Endothelial cell of umbilical vein (primary cell): ENCODE measurements at places on chromosomes 12 and 14. TPM values are rescaled to one million over a fixed set of nuclear protein-coding genes. Genes with fewer than 3 reads are reported as not detected.

The PZP gene
- 0.84 and 0.88 TPM in 2 replicates for total RNA-seq

The PTPRR gene
- total RNA-seq: 0.46 and 0.72 TPM in 2 replicates

The GLI1 gene
- total RNA-seq: 0.29 and 1.1 TPM in 2 replicates

The GPR162 gene
- total RNA-seq: 8.1 and 13.7 TPM in 2 replicates

GRCh38 chr12:131159660-131160059 is 206.0 kb downstream of the ADGRD1 start:
- no peak for DNase-seq
- no peaks in the 10 kb centered on the region for H3K4me1 ChIP-seq
- no peak overlapping the region for H3K27ac ChIP-seq
- H3K27me3 ChIP-seq: no peaks in the 10 kb centered on the region

DNA sequence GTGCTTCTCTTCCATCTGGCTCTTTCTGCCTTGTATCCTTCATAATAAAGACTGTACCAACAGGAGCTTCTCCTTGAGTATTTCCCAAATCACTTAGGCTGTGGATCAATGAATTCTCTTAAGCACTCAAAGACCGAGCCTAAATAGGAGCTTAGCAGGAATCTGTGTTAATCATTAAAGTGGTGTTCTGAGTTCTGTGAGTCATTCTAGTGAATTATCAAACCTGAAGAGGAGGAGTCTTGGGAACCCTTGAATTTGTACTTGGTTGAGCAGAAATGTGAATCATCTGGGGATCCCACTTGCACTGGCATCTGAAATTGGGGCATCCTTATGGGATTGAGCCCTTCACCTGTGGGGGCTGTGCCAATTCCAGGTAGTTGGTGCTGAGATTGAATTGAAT is 946.2 kb downstream of the BCL11B start:
- H3K4me1 ChIP-seq: no peaks in the 10 kb centered on the region
- no peak overlapping the region for H3K4me3 ChIP-seq
- no peak for DNase-seq
- H3K27me3 ChIP-seq: no peaks in the 10 kb centered on the region
- H3K27ac ChIP-seq: no peak overlapping the region

DNA sequence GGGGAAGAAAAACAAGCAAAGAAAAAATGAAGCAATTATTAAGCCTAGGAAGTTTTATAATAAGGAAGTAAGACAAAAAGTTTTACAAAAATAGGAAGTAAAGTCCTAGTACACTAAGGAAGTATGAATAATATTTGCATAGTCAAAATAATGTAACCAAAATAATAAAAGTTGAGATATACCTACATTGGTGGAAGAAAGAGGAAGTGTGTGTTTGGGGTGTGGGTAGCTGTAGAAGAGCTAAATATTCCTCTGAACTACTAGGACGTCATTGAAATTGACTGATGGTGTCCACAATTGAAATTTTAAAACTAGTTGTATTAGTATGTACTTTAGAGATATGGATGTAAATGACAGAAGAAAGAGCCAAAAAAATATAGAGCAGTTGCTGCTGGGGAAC is 228.4 kb upstream of the OTX2 start:
- no peak overlapping the region for H3K4me3 ChIP-seq
- no peaks in the 10 kb centered on the region for H3K36me3 ChIP-seq
- H3K27ac ChIP-seq: no peak overlapping the region
- no peaks in the 10 kb centered on the region for H3K27me3 ChIP-seq

GRCh38 chr12:124650912-124651311 is 83.5 kb upstream of the NCOR2 start:
- DNase-seq: no peak
- H3K4me1 ChIP-seq: peaks cover 40% of the 10 kb centered on the region
- H3K4me3 ChIP-seq: no peak overlapping the region

- H3K27ac ChIP-seq: no peak overlapping the region
- H3K4me3 ChIP-seq: no peak overlapping the region
- H3K4me1 ChIP-seq: no peaks in the 10 kb centered on the region
- H3K27me3 ChIP-seq: peaks cover 2% of the 10 kb centered on the region
Observed at GRCh38 chr12:81800298-81801148, 41.4 kb upstream of the PPFIA2 start.

DNA sequence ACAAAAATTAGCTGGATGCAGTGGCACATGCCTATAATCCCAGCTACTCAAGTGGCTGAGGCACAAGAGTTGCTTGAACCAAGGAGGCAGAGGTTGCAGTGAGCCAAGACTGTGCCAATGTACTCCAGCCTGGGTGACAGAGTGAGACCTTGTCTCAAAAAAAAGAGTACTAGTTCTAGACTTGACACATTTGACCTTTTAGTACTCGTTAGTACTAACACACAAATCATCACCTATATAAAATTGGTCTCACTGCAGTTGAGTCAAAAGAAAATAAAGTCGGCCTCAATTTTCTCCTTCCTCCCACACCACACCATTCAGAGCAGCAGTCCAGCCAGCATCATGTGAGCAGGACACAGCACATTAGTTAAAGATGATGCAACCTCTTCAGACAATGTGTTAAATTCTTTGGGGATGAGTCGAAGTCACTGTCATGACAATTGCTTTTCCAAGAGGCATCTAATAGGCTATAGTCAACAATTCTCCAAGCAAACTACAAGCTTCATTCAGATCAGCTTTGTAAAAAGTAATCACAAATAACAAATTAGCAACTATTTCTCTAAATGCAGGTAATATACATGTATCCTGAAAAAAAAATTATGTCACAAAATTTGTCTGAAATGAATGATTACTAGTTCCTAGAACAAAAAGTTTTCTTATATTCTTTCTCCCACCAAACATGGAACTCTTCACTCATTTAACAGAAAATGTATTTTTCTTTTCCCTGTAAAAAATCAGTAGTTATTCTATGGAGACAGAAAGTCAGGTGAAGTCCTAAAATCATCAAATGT is 55.6 kb downstream of the CLIP1 start:
- peak; percentile 73 for DNase-seq
- no peaks in the 10 kb centered on the region for H3K27me3 ChIP-seq
- H3K27ac ChIP-seq: peak overlapping the region; percentile 57
- H3K36me3 ChIP-seq: peaks cover 2% of the 10 kb centered on the region

- no peaks in the 10 kb centered on the region for H3K36me3 ChIP-seq
Observed at GRCh38 chr14:99562856-99563748, 40.9 kb downstream of the CCDC85C start.

GRCh38 chr14:94536836-94537235 is 24.4 kb upstream of the SERPINA4 start:
- no peak for DNase-seq
- H3K27me3 ChIP-seq: no peaks in the 10 kb centered on the region
- peaks cover 10% of the 10 kb centered on the region for H3K4me1 ChIP-seq
- H3K27ac ChIP-seq: no peak overlapping the region
- no peaks in the 10 kb centered on the region for H3K36me3 ChIP-seq

DNA sequence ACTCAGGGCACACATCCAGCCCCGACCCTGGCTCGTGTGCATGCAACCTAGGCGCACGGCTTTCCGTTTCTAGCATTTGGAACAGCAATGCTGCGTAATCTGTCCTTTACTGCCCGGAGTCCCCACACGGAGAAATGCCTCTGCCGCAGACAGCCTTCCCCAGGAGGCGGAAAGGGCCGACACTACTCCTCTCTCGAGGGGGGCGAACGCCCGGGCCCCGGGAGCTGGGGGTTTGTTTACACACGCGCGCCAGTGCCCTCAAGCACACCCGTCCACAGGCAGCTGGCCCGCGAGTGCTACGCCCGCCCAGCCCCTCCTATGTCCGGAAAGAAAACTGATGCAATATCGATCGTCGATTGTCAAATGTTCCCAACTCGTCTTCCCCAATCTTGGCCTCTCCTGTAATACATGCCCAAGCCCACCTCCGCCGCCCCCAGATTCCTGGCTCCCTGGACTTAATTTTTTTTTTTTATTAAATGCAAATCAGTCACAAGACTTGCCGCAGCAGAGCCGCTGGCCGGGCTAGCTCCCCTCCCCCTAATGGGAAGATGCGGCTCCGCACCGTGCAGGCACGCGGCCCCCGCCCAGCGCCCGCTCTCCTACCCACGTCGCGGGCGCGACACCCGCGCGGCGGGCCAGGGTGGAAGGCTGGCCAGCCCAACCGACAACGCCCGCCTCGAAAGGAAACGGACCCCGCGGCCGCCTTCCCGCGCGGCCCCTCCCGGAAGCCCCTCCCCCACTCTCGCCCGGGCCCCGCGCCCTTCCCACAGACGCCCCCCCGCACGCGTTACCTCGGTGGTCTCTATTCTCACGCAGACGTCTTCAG is 642 bp downstream of the SLC38A2 start:
- peaks cover 42% of the 10 kb centered on the region for H3K36me3 ChIP-seq
- DNase-seq: no peak
- peak overlapping the region; percentile 83 for H3K27ac ChIP-seq
- H3K4me3 ChIP-seq: peak overlapping the region; percentile 91
- no peaks in the 10 kb centered on the region for H3K27me3 ChIP-seq

GRCh38 chr14:33742166-33742565 is 208.7 kb downstream of the EGLN3 start:
- H3K27ac ChIP-seq: no peak overlapping the region
- H3K4me3 ChIP-seq: no peak overlapping the region
- no peaks in the 10 kb centered on the region for H3K27me3 ChIP-seq
- DNase-seq: no peak
- no peaks in the 10 kb centered on the region for H3K36me3 ChIP-seq

DNA sequence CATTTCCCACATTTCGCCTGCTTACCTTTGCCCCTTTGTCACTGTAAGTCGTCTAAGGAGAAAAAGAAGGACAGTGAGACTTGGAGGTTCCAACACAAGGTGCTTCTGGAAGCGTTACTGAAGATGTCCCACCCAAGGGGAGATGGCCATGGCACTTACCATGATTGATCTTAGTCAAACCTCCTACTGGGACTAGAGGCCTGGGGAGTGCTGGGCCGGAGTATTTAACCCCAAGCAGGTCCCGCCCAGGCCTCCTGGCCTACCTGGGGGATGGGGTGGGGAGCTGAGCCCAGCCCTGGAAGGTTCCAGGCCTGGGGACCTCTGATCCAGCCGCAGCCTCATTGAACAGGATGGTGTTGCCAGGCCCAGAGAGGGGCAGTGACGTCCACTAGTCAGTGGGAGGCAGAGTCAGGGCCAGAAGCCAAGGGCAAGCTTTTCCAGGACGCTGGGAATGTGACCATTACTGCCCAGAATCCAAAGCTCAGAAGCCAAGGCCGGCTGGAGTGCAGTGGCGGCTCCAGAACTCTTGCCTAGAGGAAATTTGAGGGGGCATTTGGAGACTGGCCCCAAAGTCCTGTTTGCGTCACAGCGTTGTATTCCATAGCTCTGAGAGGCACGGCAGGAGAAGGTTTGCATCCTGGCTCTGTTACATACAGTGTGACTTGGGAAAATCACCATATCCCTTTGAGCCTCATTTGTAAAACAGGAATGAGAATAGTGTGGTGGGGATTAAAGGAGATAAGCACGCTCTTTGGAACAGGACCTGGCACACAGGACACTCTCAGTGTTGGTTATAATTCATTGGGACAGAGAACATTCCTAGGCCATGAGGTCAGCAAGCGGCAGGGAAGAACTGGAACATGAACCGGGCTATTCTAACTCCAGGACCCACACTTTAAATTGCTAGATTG is at the start of gene HPD:
HPD (minus strand) TSS at position 198 of the 911 bp plus-strand sequence; CDS start at position 162, 36 bp downstream.
- H3K4me3 ChIP-seq: no peak within 1 kb of the TSS
- H3K36me3 ChIP-seq: no peaks in the 10 kb centered on the region
- H3K27ac ChIP-seq: no peak within 1 kb of the TSS
- no peak for DNase-seq
- no peaks in the 10 kb centered on the region for H3K4me1 ChIP-seq

- H3K4me3 ChIP-seq: no peak overlapping the region
- no peak for DNase-seq
- H3K4me1 ChIP-seq: no peaks in the 10 kb centered on the region
- H3K36me3 ChIP-seq: no peaks in the 10 kb centered on the region
- H3K27ac ChIP-seq: no peak overlapping the region
Observed at GRCh38 chr14:69331206-69331605, 66.9 kb downstream of the ERH start.

GRCh38 chr12:120847814-120848213 is 56.3 kb downstream of the SPPL3 start:
- H3K36me3 ChIP-seq: no peaks in the 10 kb centered on the region
- H3K27ac ChIP-seq: no peak overlapping the region
- H3K27me3 ChIP-seq: no peaks in the 10 kb centered on the region
- DNase-seq: no peak
- peaks cover 10% of the 10 kb centered on the region for H3K4me1 ChIP-seq

DNA sequence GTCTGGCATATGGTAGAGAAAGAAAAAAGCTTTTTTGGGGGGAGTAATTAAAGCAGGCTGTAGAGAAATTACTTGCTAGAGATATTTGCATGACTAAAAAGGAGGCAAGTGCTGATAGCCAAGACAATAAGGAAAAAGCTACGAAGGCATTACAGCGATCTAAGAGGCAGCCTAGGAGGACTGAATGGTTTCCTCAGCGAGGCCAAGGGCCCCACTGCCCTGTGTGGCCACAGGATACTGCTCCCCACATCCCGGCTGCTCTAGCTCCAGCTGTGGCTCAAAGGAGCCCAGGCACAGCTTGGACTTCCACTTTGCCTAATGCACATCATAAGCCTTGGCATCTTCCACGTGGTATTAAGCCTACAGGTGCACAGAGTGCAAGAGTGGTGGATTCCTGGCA is 53.6 kb downstream of the LRRIQ1 start:
- no peak for DNase-seq
- no peaks in the 10 kb centered on the region for H3K4me1 ChIP-seq
- no peaks in the 10 kb centered on the region for H3K36me3 ChIP-seq

GRCh38 chr12:130806574-130806973 is 32.5 kb downstream of the STX2 start:
- H3K27ac ChIP-seq: no peak overlapping the region
- H3K36me3 ChIP-seq: peaks cover 14% of the 10 kb centered on the region
- no peaks in the 10 kb centered on the region for H3K4me1 ChIP-seq

DNA sequence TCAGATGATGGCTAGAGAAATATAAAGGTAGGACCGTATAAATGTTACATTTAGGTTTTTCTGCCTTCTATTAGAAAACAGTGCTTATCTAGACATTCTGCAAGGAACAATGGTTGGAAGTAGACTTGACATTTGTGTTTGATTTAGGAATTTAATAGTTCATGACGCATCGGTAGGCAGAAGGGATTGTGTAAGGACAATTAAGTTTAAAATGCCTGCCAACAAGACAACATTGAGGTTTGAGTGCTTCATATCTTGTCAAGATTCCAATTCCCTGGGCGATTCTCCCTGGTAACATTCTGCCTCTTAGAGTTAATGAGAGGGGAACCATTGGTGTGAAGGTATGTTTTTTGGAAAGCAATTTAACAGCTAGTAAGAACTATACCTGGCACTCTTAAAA is 186.8 kb upstream of the RBM19 start:
- H3K27me3 ChIP-seq: no peaks in the 10 kb centered on the region
- no peak for DNase-seq
- H3K4me3 ChIP-seq: no peak overlapping the region
- H3K4me1 ChIP-seq: no peaks in the 10 kb centered on the region
- no peaks in the 10 kb centered on the region for H3K36me3 ChIP-seq
- no peak overlapping the region for H3K27ac ChIP-seq
